M059J (cell line): ENCODE measurements at places on chromosomes 7 and 10.

DNA sequence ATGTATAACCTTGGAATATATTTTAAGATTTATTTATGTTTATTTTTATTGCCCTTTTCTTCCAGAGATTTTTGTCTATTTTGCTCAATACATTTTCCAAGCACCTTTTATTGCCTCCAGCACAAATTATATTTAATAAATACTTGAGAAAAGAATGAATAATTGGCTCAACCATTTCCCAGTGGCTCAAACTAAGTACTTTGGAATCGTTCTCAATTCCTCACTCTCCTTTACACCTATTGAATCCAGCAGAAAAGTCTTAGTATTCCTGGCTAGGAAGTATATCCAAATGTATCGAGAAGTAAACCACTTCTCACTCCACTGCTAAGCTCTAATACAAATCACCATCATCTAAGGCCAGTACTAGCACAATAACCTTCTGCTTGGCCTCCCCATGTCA lies 276.1 kb downstream of the NEBL start:
- no peak for DNase-seq

- no peak for DNase-seq
Measured at GRCh38 chr7:87627634-87627994, 584 bp upstream of the RUNDC3B start.

DNA sequence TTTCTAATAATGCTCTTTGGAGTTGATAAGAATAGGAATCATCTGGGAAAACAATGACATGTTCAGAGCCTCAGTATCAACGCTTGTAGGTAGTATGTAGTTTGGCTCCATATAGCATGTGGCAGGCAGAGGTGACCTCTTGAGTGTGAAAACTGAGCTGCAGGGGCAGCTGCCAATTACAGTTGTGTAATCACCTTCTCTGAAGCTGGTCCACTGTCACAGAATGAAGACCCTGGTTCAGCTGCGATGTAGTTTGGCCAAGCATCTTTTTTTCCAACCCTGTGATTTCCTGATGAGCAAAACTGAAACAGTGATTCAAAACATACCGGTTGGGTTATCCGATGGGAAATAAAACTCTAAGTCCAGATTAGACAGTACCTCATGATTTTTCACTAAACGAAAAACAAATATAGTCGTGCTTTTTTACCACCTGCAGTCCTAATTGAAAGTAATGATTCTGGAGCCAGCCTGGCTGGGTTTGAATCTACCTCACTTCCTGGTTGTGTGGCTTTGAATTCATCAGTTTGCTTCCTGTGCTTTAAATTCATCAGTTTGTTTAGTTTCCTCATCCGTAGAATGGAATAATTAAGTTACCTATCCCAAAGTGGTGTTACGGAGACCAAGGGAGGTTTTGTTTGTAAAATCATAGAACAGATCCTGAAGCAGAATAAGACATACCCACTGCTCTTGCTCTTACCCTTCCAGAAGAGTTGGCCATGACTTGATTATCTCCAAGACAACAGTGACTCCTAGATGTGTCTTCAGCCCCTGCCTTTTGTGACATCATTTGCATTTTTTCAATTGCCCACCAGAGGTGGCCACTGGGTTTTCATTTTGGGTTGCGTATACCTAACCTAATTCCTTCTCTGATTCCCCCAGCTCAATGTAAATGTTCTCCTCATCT lies 87.4 kb downstream of the CELF2 start:
- DNase-seq, result no peak

DNA sequence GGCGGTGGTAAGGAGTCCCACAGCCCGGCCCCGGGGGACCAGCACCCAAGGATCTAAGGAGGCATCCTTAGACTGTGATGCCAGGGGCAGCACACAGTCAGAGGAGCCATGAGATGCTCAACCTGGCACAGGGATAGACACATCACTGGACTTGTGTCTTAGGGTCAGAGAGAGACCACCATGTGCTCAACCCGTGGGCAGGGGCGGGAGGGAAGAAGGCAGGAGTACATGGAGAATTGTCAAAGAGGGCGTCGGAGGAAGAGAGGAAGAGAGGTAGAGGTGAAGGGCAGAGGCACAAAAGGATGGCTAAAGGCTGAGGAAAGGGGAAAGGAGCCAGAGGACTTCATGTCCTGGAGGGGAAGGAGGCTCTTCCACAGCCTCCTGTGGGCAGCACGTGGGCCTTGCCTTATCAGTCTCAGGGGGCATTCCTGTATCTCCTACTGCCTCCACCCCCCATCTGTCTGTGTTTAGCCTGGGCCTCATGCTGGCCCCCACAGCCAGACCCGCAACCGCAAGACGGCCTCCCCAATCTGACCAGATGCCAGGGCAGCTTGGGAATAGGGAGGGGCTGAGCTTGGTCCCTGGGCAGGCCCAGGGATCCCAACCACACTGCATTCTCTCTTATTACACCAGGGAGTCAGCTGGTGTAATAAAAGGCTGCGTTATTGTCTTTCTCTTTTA lies 2.2 kb downstream of the ADCY1 start:
- DNase-seq, result no peak

DNA sequence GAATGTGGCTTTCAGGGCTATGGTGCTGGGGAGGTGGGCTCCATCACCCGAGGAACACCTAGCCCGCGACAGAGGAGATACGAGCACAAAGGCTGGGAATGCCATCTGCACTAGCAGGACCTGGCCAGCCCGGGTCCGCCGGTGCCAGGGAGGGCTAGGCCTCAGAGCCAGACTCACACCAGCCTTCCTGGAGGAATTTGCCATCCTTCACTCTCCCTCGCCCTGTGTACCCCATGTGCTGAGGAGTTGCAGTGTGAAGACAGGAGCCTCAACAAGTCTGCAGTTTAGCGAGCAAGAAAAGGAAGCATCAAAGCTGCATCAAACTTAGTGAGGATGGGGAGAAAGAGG lies 123.6 kb upstream of the JCAD start:
- no peak for DNase-seq

GRCh38 chr7:150943453-150943814 lies 34.7 kb downstream of the KCNH2 start:
- DNase-seq, result no peak

- DNase-seq, result peak; percentile 21
Measured at GRCh38 chr7:122136639-122137245, 7.3 kb downstream of the AASS start.

- peak; percentile 35 for DNase-seq
Measured at GRCh38 chr7:143892527-143893300, 9.3 kb downstream of the TCAF1 start.
